ENCODE measurements at places on chromosomes 2 and 18.
A peak's percentile ranks its signal among the peaks of the same experiment; 100 is the strongest.

GRCh38 chr18:3392467-3392855 lies 57.5 kb upstream of the TGIF1 start:
- DNase-seq = no peak

GRCh38 chr2:176234940-176235339 lies 34.3 kb upstream of the MTX2 start:
- no peak for DNase-seq

- no peak for DNase-seq
Observed at GRCh38 chr18:68992719-68993482, 195.0 kb downstream of the CCDC102B start.

DNA sequence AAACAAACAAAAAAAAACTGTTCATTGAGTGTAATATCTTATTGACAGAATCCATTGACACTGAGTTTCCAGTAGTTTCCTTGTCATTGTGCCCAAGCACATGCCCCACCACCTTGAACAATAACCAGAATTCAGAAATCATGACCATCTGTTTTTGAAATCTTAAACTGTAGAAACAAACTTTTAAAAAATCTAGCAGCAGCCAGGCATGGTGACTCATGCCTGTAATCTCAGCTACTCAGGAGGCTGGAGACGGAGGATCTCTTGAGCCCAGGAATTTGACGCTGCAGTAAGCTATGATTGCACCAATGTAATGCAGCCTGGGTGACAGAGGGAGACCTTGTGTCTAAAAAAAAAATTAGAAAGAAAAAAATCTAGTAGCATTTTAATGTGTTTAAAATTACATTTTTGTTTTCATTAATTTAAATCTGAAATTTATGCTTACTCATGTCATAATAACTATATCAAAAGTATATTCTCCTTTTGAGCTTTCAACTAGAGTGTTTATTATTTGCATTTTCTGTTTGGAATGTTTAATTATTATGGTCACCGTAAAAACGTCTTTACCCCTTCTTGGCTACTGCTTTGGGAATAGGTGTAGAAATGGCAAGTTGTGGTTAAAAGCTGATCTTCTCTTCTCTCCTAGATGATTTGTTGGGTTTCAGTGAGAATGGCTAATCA lies 25.2 kb upstream of the STON1 start:
- DNase-seq = peak; percentile 72

DNA sequence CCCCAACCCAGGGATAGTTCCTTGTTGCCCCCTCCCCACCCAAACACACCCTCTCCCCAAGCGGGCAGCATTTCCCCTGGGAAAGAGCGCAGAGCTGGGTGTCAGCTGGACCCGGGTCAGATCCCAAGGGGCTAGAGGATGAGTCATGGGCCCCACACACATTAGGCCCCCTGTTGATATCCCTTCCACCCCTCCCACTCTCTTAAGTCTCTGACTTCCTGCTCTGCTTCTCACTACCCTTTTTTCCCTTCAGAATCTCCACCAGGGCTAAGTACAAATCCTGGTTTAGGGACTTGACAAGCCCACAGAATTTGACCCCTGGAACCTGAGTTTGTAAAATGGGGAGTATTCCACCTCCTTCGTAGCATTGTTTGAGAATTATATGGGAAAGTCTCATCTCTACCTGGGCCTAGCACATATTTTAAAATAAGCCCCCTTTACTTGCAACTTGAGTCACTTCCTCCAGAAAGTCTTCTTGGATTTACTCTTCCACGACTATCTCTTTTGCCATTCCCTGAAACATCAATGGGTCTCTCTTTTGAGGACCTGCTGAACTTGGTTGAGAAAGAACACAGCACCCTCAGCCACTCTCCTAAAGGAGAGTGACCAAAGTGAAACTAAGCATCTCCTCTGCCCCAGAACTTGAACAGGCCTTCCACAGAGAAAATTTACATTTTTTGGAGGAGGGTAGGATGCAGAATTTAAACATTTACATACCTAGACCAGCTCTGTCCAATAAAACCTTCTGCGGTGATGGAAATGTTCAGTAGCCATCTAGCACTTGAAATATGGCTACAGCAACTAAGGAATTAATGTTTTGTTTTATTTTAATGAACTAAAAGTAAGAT lies 4.7 kb downstream of the RTKN start:
- no peak for DNase-seq

- DNase-seq = no peak
Observed at GRCh38 chr18:77550625-77551024, 301.0 kb downstream of the GALR1 start.

DNA sequence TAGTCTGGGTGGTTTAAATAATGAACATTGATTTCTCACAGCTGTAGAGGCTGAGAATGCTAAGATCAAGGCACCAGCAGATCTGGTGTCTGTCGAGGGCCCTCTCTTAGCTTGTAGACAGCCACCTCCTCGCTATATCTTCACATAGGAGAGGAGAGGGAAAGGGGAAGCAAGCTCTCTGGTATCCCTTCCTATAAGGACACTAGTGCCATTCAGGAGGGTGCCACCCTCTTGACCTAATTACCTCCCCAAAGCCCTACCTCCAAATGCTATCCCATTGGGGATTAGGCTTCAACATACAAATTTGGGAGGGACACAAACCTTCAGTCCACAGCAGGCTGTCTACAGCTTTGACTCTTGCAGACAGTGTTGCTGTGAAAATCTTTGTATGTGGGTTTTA lies 76.7 kb downstream of the BOLA3 start:
- DNase-seq = no peak

- no peak for DNase-seq
Observed at GRCh38 chr2:64655873-64656272, 2.2 kb upstream of the SERTAD2 start.

GRCh38 chr2:147500229-147500628 lies 344.6 kb upstream of the ACVR2A start:
- no peak for DNase-seq

GRCh38 chr2:28648147-28648546 lies 103.5 kb upstream of the PPP1CB start:
- no peak for DNase-seq

DNA sequence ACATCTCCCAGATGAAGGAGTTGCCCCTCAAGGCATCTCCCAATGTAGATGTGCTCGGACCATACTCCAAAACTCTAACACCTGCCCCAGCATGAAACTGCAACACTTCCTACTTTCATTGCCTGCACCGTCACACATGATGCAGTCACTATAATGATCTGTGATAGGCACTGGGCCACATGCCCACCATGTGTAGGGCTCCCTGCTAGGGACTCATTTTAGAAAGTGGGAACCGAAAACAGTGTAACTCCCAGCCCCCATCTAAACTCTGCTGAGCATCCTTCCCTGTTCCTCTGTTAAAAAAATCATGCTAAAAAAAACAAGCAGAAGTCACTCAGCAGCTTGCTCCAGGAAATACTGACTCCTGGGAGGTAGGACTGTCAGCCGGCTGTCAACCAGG lies 496.1 kb upstream of the RAB6C start:
- no peak for DNase-seq

DNA sequence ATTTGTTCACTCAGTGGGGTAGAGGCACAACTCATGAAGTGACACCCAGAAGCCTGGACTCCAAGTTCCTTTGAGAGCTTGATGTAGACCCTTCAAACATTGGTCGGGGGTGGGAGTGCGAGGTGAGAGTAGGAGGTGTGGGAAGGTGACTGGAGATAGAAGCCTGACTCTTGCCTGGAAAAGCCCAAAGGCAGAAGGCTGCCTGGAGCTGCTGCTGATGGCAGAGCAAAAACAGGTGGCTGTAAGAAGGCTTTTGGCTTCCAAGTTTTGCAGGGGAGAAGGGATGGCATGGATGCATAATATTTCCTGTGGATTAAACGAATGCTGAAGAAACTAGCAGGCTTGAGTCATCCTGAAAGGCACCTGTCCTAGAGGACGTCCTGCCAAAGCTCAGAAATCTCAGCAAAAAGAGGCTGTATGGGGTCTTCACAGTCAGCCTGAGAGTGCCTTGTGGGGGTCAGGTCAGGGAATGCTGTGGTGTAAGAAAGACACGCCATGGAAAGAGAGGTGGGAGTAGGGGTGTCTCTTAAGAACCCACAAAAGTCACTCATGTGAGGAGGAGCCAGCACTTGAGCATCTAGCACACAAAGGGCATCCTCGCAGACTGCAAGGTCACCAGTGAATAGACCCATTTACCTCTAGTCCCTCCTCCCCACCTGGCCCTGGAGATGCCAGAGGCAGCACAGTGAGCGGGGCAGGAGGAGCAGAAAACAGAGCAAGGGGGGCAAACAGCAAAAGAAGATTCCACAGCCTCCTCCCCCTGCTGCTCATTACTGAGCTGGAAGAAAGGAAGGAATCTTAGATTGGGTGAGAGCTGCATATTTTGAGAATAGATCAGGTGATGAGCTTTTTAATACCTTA lies 37.5 kb downstream of the FASTKD2 start:
- no peak for DNase-seq

Data from AG10803 (cell line).